ENCODE measurements at places on chromosomes 2 and 18.
A peak's percentile ranks its signal among the peaks of the same experiment; 100 is the strongest.

DNA sequence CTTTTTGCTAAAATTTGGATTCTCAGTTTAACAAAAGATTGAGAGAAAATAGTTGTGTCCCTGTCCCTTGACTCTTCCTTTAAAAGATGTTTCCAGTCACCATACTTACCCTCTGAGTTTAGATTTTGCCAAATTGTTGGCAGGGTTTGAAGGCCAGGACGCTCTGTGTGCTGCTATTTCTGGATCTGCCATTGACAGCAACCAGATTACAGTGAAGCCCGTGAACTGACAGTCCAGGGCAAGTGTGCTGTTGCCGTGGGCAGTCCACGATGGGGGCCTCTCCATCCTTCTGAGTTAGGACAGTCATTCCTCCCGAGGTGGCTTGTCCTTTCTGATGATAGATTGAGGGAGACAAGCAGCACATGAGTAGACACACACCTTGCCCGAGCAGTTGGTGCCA lies 89.9 kb downstream of the PTPRM start:
- DNase-seq = no peak

- no peak for DNase-seq
Observed at GRCh38 chr2:80459028-80459427, 154.5 kb upstream of the LRRTM1 start.

- DNase-seq = peak; percentile 68
Observed at GRCh38 chr18:28735731-28736130, 558.8 kb upstream of the CDH2 start.

- DNase-seq = no peak
Observed at GRCh38 chr2:15769676-15770547, 170.4 kb upstream of the MYCN start.

DNA sequence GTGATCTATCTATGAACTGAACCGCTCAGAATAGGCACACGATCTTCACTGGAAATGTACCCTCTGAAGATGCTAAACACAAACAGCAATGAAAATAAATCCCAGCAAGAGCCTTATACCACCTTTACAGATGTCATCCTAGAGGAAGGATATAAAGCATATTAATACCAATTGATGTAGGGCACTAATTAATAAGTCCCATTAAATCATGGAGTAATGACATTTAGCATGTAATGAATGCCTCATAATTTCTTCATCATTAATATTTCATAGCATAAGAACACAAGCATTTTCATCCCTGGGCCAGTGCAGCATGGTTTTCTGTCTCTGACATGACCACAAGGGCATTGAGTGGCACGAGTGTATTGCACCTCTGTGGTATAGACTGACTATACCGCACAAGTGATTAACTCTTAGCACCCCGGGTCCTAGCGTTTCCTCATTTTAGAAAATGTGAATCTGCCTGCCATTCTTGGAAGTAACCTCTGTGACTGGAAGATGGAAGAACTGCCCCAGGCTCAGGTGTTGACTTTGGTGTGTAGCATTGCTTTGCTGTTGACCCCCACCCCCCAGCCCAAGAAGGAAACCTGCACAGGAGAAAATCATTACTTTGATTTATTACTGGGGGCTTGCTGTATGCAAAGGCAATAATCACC lies 1.4 kb upstream of the TMEM178A start:
- DNase-seq = no peak

- peak; percentile 5 for DNase-seq
Observed at GRCh38 chr2:128090575-128090944, 440 bp upstream of the UGGT1 start.

DNA sequence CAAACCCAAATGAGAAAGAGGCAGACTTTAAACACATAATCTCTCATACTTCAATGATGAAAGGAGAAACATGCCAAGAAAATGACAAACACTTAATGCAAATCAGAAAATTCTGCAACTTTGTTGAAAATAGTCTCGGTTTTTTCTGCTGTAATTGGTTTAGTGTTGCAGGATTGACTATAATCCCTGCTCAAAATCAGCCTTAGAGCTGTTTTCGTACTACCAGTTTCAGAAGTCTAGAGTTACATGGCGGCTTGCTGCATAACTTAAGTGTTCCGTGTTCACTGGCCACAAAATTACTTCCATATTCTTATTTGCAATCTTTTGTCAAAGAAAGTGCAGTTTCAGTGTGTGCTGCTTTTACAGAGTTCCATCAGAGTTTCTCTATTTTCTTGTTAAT lies 48.9 kb upstream of the ITGAV start:
- DNase-seq = peak; percentile 32

- peak; percentile 77 for DNase-seq
Observed at GRCh38 chr2:161237392-161238264, 70.6 kb upstream of the PSMD14 start.

DNA sequence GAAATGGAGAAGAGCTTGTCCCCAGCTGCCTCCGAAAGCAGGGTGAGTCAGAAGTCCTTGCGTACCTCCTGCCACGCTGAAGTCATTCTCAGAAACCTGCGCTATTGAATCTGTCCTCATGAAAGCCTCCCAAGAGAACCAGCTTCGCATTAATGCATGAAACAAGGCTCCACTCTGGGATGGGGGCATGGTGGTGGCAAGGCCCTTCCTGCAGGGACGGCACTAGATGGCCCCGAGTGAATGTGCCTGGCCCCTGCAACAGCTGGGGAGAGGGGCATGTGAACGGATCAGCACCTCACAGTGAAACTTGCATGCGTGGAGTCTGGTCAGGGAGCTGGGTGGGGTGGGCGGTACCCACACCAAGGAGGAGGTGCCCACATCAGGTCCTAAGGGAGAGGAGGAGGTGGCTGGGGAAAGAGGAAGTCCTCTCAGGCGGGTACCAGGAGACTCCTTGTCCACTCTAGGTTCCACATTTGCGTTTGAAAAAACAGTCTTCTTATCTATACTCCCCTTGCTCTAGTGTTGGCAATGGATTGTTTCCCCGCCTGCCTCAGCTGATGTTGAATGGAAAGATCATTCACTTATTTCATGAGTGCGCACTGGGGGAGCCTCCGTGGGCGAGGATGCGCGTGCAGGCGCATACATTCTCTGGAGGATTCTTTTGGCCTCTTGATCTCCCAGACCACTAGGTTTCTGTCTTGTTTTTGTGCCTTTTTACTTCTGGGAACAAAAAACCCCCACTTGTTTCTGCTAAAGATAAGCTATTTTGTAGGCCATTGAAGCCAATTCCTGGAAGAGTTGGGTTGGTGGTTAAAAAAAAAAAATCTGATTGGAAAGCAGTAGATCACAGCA lies 104.7 kb downstream of the KLHL29 start:
- DNase-seq = no peak

DNA sequence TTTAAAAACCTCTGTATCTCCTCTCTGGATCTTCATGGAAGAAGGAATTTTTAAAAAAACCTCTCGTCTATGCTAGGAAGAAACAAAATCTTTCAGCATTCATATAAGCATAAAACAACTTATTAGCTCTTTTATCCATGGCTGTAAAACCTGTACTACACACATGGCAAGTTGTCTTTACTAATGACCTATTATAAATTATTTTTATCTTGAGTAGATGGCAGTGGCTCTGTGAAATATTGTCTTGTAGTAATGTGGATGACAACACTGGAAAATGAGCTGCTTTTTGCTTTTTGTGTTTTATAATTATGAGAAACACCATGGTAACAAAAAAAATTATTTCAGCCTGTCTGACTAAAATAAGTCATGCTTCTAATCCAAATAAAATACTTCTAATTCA lies 18.9 kb downstream of the PHLPP1 start:
- no peak for DNase-seq

DNA sequence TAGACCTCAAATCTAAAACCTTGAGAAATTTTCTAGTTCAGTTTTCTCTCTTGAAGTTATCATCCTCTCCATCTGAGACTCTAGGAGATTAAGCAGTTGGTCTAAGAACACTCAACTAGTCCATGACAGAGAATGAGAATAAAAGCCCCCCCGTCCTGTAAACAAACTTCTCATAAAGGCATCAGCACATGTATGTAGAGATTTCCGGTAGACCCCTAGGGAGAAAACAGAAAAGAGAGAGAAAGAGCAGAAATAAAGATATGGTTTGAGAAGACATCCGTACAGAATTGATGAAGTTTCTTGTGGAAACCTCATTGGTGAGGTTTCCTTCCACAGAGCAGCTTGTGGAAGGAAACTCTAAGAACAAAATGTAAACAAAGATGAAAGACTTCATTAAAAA lies 3.2 kb upstream of the GPR155 start:
- no peak for DNase-seq

- DNase-seq = no peak
Observed at GRCh38 chr2:120499784-120500495, 154.0 kb downstream of the INHBB start.

DNA sequence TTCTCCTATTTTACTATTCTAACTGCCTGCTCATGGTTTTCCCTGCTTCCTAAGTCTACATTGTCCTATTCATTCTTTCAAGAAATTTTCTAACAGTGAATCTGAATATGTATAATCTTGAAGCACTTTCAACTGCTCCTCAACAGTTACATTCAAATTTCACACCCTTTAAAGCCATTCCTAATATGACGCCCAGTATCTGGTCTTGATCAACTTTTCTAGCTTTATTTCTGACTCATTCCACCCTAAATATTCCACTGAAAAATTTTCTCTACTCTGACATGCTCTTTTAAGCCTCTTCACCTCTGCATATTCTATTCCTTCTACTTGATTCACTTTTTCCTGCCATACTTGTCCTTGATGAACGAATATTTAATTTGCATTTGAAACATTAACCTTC lies 1893.9 kb upstream of the PIK3C3 start:
- DNase-seq = no peak

DNA sequence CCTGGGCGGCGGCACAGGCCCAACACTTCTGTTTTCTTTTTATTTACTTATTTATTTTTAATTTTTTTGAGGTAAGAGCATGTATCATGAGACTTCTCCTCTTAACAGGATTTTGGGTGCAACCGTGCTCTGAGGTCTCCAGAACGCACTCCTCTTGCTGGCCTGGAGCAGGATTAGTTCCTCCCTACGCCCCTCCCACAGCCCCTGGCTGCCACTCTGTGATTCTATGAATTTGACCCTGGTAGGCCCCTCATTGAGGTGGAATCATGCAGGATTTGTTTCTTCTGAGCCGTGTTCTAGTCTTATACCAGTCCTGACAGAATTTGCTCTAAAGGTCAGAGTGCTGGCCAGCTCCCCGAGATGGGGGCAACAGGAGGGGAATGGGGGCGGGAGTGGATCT lies 106.5 kb upstream of the HS6ST1 start:
- no peak for DNase-seq

DNA sequence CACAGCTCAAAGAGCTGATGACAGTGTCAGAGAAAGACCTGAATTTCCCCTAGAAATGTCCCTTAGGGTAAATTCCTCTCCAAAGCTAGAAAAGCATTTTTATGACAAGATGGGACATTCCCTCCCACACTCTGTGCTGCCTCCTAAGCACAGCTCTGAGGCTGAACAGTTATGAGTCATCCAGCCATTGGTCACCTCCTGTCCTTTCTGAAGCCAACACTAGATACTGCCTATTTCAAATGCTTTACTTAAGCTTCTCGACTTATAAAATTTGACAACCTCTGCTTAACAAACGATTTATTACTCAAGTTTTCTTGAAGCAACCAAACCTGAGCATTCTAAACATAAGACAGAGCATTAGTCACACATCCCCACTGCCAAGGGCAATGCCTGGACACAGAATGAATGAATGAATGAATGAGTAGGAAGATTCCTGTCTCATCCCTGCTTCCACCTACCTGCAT lies 35.4 kb downstream of the B4GALT6 start:
- peak; percentile 16 for DNase-seq

DNA sequence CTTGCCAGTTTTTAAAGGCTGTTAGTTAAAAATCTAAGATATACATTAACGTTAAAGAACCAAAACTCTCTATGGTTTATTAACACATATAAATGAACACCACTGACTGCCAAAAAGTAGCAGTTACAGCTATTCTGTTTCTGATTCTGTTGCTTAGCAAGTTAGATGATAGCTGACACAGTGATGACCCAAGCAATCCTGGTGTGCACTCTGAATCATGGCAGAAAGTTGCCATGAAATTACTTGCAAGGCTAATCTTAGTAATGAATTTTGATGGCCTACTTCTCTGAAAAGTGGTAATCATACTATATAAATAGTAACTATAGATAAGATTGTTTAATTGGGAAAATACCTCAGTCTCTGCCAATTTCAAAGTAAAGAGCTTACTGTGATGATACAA lies 57.7 kb downstream of the ROCK2 start:
- no peak for DNase-seq

DNA sequence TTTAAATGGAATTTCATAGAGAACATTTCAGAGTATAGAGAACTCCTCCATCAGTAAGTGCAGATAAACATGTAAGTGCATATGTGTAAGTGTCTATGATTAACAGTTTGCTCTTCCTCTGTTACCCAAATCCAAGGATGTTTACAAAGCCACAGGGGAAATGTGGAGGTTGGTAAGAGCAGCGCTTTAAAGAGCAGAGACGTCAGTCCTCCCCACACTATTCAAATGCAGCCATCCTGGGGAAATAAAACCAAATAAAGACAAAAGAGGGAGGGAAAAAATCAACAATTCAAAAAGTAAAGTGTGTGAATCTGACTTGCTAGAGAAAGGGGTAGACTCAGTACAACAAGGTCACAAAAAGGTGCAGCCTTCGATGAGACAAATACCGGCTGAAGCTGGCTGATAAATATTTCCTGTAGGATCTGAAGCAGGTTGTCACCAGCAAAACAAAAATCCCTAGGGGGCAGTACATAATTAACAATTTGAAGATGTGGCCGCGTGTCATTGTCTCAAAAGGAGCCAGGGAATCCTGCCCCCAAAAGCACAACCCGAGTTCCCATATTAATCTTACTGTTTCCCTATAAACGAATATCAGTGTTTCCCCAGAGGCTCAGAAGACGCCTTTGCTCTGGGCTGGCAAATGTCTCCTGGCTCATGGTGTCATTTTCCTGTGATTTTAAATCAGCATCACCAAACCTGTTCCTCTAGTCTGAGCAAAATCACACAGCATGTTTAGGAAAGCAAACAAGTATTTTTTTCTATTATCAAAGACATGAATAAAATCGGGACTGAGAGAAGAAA lies 216.5 kb downstream of the CDCA7 start:
- peak; percentile 24 for DNase-seq

- DNase-seq = no peak
Observed at GRCh38 chr2:128637481-128638155, 318.9 kb upstream of the HS6ST1 start.

DNA sequence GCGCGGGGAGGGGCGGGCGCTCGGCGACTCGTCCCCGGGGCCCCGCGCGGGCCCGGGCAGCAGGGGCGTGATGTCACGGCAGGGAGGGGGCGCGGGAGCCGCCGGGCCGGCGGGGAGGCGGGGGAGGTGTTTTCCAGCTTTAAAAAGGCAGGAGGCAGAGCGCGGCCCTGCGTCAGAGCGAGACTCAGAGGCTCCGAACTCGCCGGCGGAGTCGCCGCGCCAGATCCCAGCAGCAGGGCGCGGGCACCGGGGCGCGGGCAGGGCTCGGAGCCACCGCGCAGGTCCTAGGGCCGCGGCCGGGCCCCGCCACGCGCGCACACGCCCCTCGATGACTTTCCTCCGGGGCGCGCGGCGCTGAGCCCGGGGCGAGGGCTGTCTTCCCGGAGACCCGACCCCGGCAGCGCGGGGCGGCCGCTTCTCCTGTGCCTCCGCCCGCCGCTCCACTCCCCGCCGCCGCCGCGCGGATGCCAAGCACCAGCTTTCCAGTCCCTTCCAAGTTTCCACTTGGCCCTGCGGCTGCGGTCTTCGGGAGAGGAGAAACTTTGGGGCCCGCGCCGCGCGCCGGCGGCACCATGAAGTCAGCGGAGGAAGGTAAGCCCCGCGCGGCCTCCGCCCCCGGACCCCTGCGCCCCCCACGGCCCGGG lies at the start of gene NFATC1:
NFATC1 (plus strand) TSS at position 170 of the 644 bp plus-strand sequence; CDS start at position 465, 295 bp downstream.
- peak; percentile 88 for DNase-seq
